ENCODE measurements at places on chromosomes 11 and 22. TPM values are rescaled to one million over a fixed set of nuclear protein-coding genes. Genes with fewer than 3 reads are reported as not detected.

- DNase-seq: no peak
- no peak overlapping the region for H3K27ac ChIP-seq
- H3K36me3 ChIP-seq: no peaks in the 10 kb centered on the region
- no peak overlapping the region for H3K4me3 ChIP-seq
Measured at GRCh38 chr11:126049159-126049558, 13.5 kb downstream of the CDON start.

DNA sequence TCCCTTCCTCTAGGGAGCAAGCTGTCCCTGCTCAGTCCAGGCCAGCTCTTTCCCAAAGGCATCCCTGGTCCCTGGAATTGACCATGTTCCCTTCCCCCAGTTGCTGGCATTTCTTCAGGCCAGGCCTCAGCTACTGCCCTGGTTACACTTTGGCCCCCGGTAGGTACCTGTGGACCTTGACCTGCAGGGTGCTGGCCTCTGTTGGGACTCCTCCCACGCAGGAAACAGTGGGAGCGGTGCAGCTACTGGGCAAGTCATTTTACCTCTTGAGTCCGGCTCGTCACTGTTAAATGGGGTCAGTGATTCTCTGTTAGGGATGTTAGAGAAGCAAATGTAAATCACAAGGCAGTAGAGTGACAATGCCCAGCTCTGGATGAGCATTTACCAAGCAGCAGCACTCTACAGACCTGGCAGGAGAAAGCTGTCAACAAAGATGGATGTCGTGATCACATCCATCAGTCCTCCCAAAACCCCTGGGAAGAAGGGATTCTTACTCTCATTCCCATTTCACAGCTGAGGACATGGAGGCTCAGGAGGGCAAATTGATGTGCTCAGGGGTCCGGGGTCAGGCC, 16.9 kb downstream of the MYO7A start:
- peaks cover 12% of the 10 kb centered on the region for H3K27me3 ChIP-seq
- H3K36me3 ChIP-seq: no peaks in the 10 kb centered on the region
- DNase-seq: no peak

DNA sequence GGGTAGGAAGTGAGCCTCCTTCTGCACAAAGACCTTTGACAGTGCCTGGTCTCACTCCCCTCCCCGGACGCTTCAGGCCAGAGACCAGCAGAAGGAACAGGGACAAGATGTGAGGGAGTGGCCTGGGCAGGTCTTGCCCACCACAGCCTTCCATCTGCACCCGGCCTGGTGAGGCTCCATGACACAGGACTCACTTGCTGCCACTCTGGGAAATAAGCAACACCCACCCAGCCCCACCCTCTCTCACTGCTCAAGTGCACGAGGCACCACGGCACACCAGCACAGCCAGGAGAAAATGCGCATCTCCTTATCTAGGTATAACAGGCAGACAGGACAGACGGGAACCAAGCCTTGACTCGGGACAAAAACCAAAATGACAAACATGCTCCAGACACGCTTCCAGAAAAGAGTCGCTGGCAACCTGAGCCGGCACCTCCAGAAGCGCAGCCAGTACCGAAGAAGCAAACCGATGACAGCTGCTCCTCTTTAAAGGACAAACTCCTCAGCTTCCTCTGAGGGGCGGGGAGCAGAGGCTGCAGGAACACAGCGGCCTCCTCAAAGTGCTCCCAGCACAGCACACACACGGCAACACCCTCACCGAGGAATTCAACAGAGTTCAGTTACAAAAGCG, 41.7 kb downstream of the BRD1 start:
- no peak overlapping the region for H3K27ac ChIP-seq
- no peak for DNase-seq
- peaks cover 5% of the 10 kb centered on the region for H3K36me3 ChIP-seq
- H3K4me3 ChIP-seq: no peak overlapping the region

GRCh38 chr11:122656631-122657101, 1.1 kb downstream of the UBASH3B start:
- DNase-seq: peak; percentile 28
- no peaks in the 10 kb centered on the region for H3K36me3 ChIP-seq

- no peak overlapping the region for H3K4me3 ChIP-seq
- H3K4me1 ChIP-seq: peaks cover 47% of the 10 kb centered on the region
- peak overlapping the region; percentile 57 for H3K27ac ChIP-seq
- H3K27me3 ChIP-seq: no peaks in the 10 kb centered on the region
- DNase-seq: peak; percentile 14
Measured at GRCh38 chr11:111694851-111695250, 71.3 kb downstream of the PPP2R1B start.

DNA sequence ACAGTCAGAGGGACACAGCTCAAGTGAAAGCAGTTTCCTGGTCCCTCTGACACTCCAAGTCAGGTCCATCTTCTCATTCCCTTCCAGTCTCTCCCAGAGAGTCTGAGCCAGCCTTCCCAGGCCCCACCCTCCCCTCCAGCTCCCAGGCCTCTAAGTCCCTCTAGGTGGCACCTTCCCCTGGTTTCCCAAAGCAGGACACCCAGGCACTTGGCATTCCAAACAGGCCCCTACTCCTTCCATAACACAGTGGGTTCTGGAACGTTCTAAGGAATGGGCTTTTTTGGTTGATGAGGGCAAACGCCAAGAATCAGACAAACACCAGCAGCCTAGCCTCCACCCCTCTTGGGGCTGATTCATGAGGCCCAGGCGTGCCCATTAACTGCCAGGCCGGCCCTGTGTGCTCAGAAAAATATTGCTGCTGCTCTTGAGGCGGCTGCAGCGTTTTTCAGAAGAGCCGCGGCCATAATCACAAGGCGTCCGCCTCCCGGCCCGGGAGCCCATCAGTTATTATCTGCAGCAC, 418.7 kb downstream of the SOX6 start:
- H3K4me1 ChIP-seq: no peaks in the 10 kb centered on the region
- H3K36me3 ChIP-seq: no peaks in the 10 kb centered on the region
- DNase-seq: no peak

DNA sequence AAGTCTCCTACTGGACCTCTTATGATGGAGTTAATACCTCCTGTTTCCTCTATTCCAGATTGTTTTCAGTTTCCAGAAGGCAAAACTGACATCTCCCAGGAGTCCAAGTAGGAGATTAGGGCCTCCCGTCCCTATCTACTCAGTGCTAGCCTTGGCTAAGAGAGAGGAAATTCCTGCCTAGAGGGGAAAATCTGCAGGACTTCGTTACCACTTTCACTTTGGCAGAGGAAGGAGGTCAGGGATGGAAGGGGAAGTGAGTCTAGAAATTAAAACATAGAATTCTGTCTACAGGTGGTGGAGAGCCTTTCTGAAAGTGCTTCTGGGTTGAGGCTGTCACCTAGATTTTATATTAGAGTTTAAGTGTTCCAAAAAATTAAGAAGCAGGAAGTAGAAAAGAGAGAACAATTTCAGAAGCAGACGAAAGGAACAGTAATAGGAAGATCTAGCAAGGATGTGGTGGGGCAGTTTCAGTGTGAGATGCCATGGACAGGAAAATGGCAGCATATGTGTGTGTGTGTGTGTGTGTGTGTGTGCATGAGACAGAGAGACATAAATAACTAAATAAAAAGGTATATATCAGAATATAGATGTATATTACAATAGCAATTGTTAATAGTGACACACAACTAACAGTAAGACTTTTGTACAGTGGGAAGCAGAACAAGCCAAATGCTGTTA, 2.4 kb upstream of the TRIM68 start:
- H3K36me3 ChIP-seq: no peaks in the 10 kb centered on the region
- H3K27ac ChIP-seq: no peak overlapping the region
- peaks cover 16% of the 10 kb centered on the region for H3K4me1 ChIP-seq
- H3K27me3 ChIP-seq: peaks cover 46% of the 10 kb centered on the region
- no peak overlapping the region for H3K4me3 ChIP-seq

DNA sequence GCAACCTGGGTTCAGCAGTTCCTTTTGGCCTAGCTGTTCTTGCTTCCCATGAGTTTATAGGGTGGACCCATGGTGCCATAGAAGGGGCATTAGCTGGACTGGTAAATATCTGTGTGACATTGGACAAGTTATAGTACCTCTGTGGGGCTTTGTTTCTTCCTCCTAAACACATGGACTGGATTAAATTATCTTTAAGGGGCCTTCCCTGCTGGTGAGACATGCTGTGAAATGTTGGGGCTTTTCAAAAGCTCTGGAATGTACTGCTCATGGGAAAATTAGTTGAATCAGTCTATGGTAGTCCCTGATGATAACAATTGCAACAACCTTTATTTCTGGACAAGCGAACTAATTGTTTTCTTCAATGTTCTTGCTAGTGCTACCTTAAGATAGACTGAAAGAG, 276.2 kb downstream of the BLID start:
- no peak overlapping the region for H3K27ac ChIP-seq
- H3K4me3 ChIP-seq: no peak overlapping the region
- peaks cover 14% of the 10 kb centered on the region for H3K4me1 ChIP-seq
- H3K36me3 ChIP-seq: peaks cover 3% of the 10 kb centered on the region
- H3K27me3 ChIP-seq: no peaks in the 10 kb centered on the region
- DNase-seq: no peak

DNA sequence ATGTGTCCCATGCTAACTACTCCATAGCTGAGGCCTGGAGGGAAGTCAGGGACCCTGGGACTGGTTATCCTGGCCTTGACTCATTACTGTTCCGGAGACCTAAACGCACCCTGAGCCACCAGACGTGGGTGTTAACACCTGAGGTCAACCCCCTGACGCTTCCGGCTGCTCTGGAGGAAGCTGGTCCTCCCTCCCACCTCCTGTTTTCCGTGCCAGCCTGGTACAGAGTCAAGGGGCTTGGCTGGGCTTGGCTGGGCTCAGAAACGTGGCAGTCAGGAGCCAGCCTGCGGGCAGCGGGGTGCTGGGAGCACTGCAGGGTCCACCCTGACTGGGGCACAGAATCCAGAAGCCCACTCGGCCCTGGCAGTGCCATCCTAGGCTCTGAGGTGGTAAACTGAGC, 2.6 kb downstream of the TMPRSS4 start:
- H3K36me3 ChIP-seq: no peaks in the 10 kb centered on the region
- H3K27me3 ChIP-seq: no peaks in the 10 kb centered on the region
- peaks cover 65% of the 10 kb centered on the region for H3K4me1 ChIP-seq
- no peak for DNase-seq
- no peak overlapping the region for H3K27ac ChIP-seq

- no peak overlapping the region for H3K4me3 ChIP-seq
- peaks cover 2% of the 10 kb centered on the region for H3K36me3 ChIP-seq
- no peaks in the 10 kb centered on the region for H3K4me1 ChIP-seq
- no peaks in the 10 kb centered on the region for H3K27me3 ChIP-seq
- DNase-seq: no peak
Measured at GRCh38 chr11:986270-986951, 50.1 kb downstream of the MUC6 start.

- peaks cover 16% of the 10 kb centered on the region for H3K36me3 ChIP-seq
- H3K4me3 ChIP-seq: no peak overlapping the region
- DNase-seq: no peak
- no peak overlapping the region for H3K27ac ChIP-seq
- no peaks in the 10 kb centered on the region for H3K4me1 ChIP-seq
- no peaks in the 10 kb centered on the region for H3K27me3 ChIP-seq
Measured at GRCh38 chr11:10778217-10778970, 27.3 kb downstream of the CTR9 start.

- H3K4me1 ChIP-seq: peaks cover 21% of the 10 kb centered on the region
- peaks cover 10% of the 10 kb centered on the region for H3K27me3 ChIP-seq
- H3K4me3 ChIP-seq: peak within 1 kb of the TSS; percentile 83
- peak; percentile 59 for DNase-seq
- no peaks in the 10 kb centered on the region for H3K36me3 ChIP-seq
Measured at GRCh38 chr22:23772649-23773473, at the start of gene MMP11. Gene MMP11, plus strand, starts transcription at chr22:23772849. Its CDS starts 22 bp downstream, at chr22:23772871.

GRCh38 chr11:73252577-73253191, 19.5 kb upstream of the P2RY6 start:
- no peaks in the 10 kb centered on the region for H3K36me3 ChIP-seq
- H3K27ac ChIP-seq: no peak overlapping the region
- DNase-seq: no peak
- no peak overlapping the region for H3K4me3 ChIP-seq
- no peaks in the 10 kb centered on the region for H3K27me3 ChIP-seq
- H3K4me1 ChIP-seq: peaks cover 6% of the 10 kb centered on the region

Gene OR4A16
- total RNA-seq: not detected

Gene RIMBP3B
- total RNA-seq: 0.63 TPM

Gene TSPAN32
- not detected for total RNA-seq

Gene PIH1D2
- 4.5 TPM for total RNA-seq

Gene OR52N4
- total RNA-seq: not detected

Gene VSTM5
- total RNA-seq: not detected

Gene TTC9C
- 44.7 TPM for total RNA-seq

Gene TP53AIP1
- total RNA-seq: not detected

Gene BIK
- total RNA-seq: 0.61 TPM

Gene PARVA
- total RNA-seq: 40.0 TPM

All from neural crest cell (in vitro differentiated cells).